ENCODE measurements at places on chromosomes 6 and 20. TPM values are rescaled to one million over a fixed set of nuclear protein-coding genes. Genes with fewer than 3 reads are reported as not detected.
A peak's percentile ranks its signal among the peaks of the same experiment; 100 is the strongest.

- no peaks in the 10 kb centered on the region for H3K4me1 ChIP-seq
- H3K27ac ChIP-seq: no peak overlapping the region
- no peak overlapping the region for H3K4me3 ChIP-seq
- peaks cover 75% of the 10 kb centered on the region for H3K36me3 ChIP-seq
- DNase-seq: no peak
Measured at GRCh38 chr20:49642816-49643215, 70.9 kb downstream of the B4GALT5 start.

DNA sequence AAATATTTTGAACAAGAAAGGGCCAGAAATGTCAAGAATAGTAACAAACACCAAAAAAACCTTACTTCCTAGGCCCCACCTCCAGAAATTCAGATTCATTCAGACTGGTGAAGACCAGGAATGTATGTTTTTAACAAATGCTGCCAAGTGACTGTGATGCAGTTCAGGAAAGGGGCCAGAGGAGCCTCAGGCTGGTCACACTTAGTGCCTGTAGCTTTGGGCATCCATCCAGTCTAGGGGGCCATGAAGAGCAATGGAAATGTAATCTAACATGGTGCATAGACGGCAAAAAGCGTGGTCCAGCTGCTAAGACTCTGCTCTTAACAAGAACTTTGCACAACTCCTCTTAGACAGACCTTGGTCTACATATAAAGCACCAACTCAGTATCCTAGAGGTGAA, 7.1 kb downstream of the GJA1 start:
- DNase-seq: no peak
- H3K27ac ChIP-seq: peak overlapping the region; percentile 91
- H3K27me3 ChIP-seq: no peaks in the 10 kb centered on the region

- no peak for DNase-seq
- no peak overlapping the region for H3K4me3 ChIP-seq
- H3K27me3 ChIP-seq: no peaks in the 10 kb centered on the region
- peaks cover 4% of the 10 kb centered on the region for H3K4me1 ChIP-seq
Measured at GRCh38 chr6:129634411-129635230, 75.4 kb downstream of the ARHGAP18 start.

GRCh38 chr6:84816741-84817140, 52.3 kb upstream of the TBX18 start:
- no peak for DNase-seq
- H3K27me3 ChIP-seq: no peaks in the 10 kb centered on the region
- H3K36me3 ChIP-seq: no peaks in the 10 kb centered on the region
- no peak overlapping the region for H3K27ac ChIP-seq
- no peak overlapping the region for H3K4me3 ChIP-seq

GRCh38 chr6:56047931-56048540, 172.6 kb upstream of the BMP5 start:
- no peak overlapping the region for H3K27ac ChIP-seq
- H3K27me3 ChIP-seq: no peaks in the 10 kb centered on the region
- H3K4me3 ChIP-seq: no peak overlapping the region
- DNase-seq: no peak
- H3K4me1 ChIP-seq: no peaks in the 10 kb centered on the region

DNA sequence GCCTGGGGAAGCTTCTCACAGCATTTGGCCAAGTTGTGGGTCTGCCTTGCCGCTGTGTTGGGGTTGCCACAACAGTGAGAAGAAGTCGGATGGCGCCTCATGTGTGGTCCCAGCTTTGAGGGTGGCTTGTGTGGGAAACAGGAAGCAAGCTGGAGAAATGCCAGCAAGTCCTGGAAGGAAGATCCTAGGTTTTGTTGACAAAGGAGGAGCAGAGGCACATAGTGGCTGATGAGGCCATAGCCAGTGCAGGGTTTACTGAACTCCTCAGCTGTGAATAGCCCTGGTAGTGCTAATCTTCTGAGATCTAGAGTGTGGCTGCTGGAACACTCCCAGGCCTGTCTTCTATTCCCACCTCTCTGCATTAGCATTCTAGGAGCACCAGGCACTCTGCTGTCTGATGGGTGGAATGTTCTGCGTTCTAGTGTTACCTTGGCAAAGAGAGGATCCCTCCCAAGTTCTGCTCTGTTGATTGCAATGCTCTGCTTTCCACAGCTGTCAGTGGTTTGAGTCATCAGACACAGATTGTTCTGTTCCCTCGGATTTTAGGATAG, 25.2 kb downstream of the SNPH start:
- H3K4me1 ChIP-seq: peaks cover 3% of the 10 kb centered on the region
- DNase-seq: no peak
- no peaks in the 10 kb centered on the region for H3K27me3 ChIP-seq
- no peaks in the 10 kb centered on the region for H3K36me3 ChIP-seq

GRCh38 chr6:157117431-157118095, 205.8 kb downstream of the TMEM242 start:
- H3K27ac ChIP-seq: no peak overlapping the region
- peaks cover 6% of the 10 kb centered on the region for H3K36me3 ChIP-seq
- DNase-seq: no peak
- H3K27me3 ChIP-seq: no peaks in the 10 kb centered on the region
- H3K4me1 ChIP-seq: peaks cover 19% of the 10 kb centered on the region

DNA sequence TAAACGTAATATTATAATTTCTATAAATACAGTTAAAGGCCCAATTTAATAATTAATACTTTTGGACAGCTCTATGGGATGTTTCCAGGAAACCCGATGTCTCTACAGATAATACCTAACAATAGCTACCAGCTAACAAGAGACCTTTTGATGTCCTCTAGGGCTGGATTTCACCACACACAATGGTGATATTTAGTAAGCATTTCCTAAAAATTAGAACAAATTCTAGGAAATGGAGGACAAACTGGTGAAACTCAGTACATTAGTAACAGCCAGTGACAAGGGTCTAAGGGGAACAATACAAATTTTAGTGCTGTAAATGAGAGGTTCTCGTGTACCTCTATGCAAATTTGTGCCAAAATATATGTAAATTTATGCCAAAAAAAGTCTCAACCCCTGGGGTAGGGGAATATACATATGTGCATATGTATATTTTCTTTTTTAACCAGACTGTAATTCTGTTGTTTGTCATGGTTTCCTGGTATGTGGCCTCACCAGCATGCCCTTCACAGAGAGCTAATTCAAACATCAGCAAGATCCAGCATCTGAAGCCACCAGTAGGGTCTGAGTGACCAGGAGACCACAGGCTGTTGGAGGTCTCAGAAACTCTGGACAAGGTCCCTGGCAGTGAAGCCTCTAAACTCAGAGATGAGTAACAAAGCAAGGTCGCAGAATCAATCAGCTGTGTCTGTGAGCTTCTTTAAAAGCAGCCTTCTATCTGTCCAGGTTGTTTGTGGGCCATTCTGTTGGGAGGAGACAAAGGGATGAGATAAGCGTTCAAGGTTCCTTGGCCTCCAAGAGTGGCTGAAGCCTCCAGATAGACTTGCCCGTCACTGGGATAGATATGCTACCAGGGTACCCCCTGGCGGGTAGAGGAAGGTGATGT, 235.1 kb upstream of the RREB1 start:
- DNase-seq: no peak
- H3K27ac ChIP-seq: no peak overlapping the region
- H3K4me1 ChIP-seq: no peaks in the 10 kb centered on the region
- no peaks in the 10 kb centered on the region for H3K27me3 ChIP-seq

GRCh38 chr20:62796699-62797491, 622 bp downstream of the MRGBP start:
- H3K27me3 ChIP-seq: no peaks in the 10 kb centered on the region
- H3K36me3 ChIP-seq: peaks cover 39% of the 10 kb centered on the region
- peak overlapping the region; percentile 90 for H3K27ac ChIP-seq

DNA sequence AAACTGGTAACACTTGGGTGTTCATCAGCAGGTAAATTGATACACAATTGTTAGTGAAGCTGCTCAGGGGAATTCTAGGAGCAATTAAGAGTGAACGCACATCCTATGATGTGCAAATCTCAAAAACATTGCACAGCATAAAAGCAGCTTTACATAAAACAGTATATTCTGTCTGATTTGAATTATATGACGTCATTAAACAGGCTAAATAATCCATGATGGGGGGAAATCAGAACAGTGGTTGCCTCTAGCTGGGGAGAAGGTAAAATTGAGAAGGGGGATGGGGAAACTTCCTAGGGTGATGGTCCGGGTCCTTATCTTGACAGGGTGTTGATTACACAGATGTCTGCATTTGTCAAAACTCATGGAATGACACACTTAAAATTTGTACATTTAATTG, 17.3 kb upstream of the THBD start:
- H3K27ac ChIP-seq: no peak overlapping the region
- peaks cover 7% of the 10 kb centered on the region for H3K4me1 ChIP-seq
- H3K36me3 ChIP-seq: no peaks in the 10 kb centered on the region
- no peak overlapping the region for H3K4me3 ChIP-seq

CD24 gene
- total RNA-seq: 27.2 TPM

TTLL9 gene
- total RNA-seq: 0.68 TPM

Data from suprapubic skin (tissue), 4 donors.